ENCODE measurements at places on chromosomes 11 and 22.
A peak's percentile ranks its signal among the peaks of the same experiment; 100 is the strongest.

GRCh38 chr11:112735470-112735869 lies 225.8 kb upstream of the NCAM1 start:
- no peak for DNase-seq

GRCh38 chr11:94111660-94112059 lies 17.0 kb upstream of the PANX1 start:
- DNase-seq, result no peak

DNA sequence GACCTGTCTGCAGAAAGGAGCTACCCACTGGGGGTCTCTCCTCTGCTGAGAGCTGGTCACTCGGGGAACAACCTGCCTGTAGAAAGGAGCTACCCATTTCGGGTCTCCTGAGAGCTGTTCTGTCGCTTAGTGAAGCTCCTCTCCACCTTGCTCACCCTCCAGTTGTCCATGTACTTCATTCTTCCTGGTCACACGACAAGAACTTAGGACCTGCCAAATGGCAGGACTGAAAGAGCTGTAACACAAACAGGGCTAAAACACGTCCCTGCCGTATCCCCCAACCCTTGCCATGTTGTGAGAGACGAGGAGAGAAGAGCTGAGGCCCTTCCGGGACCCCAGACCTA lies 24.1 kb upstream of the RNASEH2C start:
- no peak for DNase-seq

DNA sequence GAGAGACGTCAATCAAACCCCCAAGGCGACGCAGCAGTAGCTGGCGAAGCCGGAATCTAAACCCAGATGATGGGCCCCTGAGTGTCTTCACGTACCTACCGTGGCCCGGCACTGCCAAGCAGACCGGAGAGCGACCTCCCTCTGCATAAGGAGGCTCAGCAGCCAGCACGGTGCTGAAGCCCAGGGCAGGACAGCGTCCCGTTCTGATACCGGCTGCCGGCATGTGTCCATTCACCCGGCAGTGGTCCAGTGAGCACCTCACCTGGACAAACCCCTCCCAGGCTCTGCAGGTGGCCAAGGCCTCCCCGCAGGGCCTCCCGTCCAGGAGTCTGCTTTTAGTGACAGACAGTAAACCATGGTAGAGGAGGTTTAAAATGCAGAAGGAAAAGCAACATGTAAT lies 142.0 kb downstream of the BRD1 start:
- DNase-seq, result no peak

DNA sequence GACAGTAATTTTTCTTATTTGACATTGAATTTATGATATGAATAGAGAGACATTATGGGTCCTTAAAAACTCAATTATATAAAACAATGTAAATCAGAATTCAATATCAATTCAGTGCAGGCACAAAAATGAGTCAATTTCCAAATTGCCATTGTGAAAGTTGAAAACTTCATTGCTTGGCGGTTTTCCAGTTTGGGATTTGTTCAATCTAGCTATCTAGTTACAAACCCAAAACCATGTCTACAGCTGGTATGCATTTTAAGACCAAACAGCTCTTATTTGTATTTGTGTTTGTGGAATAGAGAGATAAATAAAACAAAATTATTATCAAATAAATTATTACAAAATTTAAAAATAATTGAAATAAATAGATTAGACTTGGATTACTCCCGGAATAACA lies 1206.6 kb upstream of the RAG2 start:
- no peak for DNase-seq

- DNase-seq, result no peak
These were observed 427.9 kb upstream of the CCDC179 start for GRCh38 chr11:23288003-23288783.

DNA sequence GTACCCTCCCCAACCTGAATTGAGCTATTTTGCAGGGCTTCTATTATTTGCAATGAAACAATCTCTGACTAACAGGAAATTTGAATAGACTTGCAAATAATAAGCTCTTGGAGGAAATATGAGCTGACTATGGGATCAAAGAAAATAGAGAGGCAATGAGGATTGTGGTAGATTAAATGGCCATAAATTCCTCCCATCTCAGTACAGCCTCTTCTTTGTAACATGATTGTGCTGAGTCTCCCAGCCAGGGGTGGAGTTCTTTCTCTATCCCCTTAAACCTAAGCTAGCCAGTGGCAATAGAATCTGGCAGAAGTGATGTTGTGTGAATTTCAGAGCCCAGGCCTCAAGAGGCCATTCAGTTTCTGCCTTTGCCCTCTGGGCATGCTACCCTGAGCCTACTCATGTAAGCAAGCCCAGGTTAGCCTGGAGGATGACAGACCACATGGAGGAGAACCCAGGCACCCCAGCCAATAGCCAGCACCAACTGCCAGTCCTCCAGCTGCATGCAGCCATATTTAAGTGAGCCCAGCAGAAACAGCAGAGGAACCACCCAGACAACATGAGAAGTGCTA lies 86.8 kb upstream of the TP53I11 start:
- DNase-seq, result no peak

DNA sequence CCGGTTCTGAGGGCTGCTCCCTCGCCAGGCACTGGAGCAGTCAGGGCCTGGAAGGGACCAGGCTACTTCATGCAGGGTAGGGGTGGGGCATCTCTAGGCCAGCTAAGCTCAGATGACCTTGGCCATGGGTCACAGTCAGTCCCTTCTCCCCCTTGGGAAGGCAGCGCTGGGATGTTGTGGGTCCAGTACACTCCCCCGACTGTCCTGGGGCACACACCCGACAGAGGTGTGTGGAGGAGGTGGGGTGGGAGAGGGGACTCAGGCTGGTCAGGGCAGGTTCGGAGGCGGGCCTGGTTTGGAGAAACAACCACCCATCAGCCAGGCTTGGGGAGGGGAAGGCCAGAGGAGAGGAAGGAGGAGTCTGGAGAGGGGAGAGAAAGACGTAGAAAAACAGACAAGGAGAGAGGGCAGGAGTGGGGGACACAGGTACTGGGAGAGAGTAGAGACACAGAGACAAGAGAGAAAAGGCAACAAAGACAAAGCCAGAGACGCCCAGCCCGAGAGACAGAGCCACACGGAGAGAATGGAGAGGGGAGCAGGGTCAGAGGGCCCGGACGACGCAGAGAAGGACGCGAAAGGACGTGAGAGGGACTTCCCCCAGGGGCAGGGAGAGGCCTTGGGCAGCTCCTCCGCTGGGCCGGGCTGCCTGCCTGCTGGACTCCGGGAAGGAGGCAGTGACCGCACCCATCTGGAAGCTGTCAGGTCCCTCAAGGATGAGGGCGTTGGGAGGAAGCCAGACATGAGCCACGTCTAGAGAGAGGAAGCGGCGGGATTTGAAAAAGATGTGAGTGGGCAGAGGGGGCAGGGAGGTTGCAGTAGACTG lies 30.6 kb upstream of the TSKU start:
- no peak for DNase-seq

DNA sequence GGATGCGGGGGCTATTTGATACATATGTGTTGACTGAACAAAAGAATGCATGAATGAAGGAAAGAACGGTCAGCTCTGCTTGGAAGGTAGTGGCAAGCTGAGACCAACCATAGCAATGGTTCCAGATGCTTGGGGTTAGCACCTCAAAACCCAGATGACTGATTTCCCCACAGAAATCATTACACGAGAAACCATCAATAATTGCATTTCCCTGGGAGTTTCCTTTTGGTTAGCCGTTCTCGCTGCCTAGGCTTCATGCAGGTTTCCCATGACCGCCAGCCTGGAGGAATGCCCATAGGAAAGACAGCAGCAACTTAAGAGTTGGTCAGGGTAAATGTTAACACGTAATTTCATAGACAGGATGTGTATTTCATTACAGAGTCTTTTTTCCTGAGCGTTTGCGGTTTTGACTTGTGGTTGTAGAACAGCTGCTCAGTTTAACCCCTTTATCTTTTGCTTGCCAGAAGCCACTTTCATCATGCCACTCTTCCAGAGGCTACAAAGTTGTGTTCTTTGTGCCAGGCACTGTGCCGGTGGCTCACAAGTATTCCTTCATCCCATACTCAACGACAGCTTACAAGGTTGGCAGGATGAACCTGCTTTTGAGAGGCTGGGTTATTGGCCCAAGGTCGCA lies 2.8 kb downstream of the IL17RA start:
- DNase-seq, result peak; percentile 9

GRCh38 chr11:46972343-46972742 lies 35.8 kb downstream of the CSTPP1 start:
- DNase-seq, result no peak

DNA sequence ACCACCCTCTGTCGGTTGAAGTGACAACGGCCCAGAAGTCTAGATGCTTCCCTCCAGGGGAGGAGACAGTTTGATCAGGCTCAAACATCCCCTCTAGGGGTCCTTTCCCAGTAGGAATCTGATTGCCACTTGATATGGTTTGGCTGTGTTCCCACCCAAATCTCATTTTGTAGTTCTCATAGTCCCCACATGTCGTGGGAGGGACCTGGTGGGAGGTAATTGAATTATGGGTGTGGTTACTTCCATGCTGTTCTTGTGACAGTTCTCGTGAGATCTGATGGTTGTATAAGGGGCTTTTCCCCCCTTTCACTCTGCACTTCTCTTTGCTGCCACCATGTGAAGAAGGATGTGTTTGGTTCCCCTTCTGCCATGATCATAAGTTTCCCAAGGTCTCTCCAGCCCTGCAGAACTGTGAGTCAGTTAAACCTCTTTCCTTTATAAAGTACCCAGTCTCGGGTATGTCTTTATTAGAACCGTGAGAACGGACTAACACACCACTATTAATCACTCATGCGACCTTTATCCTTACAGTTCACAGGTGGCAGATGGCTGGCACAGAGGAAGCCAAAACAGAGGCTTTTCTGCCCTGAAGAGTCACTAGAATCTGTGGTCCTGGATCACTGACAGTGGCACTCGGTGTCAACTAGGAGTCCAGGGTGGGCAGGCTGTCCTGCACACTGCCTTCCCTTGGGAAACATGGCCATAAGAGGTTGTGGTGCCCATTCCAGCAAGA lies 21.6 kb downstream of the ASPHD2 start:
- no peak for DNase-seq

- DNase-seq, result no peak
These were observed 565 bp downstream of the NUCB2 start for GRCh38 chr11:17277024-17277584.

DNA sequence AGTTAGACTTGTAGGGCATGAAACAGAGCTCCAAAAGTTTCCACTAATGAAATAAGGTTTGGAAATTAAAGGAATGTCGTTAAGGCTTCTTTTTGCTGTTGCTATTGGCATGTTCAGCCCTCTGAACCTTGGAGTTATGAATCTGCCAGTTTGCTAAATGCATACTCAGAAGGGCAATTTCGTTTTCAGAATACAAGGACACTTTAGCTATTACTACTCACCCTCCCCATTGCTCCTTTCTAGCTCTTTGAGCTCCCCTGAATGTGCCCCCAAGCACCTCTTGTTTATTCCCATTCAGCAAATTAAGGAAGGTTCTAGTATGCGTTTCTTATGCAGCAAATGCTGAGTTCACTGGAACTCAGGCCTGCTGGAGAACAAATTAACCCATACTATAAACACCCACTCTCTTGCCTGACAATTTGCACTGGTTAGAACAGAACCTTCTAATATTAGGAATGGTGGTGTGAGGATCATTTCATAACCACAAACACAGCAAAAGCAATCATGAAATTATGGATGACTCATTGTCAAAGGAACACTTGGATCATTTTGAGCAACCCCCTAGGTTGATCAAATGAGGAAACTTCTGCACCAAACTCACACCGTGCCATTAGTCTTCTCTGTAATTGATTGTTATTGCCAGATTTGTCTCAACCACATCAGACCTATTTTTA lies 26.2 kb upstream of the LIN7C start:
- no peak for DNase-seq

DNA sequence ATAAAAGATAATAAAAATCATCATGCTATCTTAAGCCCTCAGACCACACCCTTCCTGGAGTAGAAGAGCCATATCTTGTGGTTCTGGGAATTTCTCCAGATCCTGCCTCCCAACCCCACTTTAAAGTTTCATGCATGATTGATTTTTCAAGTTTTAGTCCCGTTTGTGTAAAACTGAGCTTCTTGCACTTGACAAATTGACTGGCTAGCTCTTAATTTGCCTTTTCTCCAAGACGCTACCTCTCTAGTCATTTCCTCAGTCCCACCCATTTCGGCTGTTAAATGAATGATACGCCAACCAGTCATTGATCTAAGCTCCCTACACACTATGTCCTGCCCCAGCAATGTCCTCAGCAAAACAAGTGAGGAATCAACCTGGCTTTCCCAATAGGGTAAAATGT lies 71.8 kb upstream of the TEAD1 start:
- DNase-seq, result no peak

- DNase-seq, result no peak
These were observed 8.7 kb upstream of the CLPB start for GRCh38 chr11:72443016-72443415.

DNA sequence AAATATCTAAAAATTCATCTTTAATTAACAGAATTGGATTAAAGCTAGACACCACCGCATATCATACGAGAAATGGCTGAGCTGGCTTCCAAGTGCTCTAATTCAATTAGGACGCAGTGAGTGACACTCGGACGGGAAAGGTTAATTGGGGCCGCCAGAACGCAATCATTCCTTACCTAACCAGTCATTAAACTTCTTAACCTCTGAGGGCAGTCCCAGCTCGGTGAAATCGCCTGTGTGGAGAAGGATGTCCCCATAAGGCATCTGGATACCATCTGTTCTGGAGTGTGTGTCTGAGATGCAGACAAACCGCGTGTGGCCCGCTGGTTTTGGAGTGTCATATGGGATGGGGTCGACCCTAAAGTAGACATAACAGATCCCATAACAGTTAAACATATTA lies 50.3 kb downstream of the MPPED2 start:
- DNase-seq, result no peak

DNA sequence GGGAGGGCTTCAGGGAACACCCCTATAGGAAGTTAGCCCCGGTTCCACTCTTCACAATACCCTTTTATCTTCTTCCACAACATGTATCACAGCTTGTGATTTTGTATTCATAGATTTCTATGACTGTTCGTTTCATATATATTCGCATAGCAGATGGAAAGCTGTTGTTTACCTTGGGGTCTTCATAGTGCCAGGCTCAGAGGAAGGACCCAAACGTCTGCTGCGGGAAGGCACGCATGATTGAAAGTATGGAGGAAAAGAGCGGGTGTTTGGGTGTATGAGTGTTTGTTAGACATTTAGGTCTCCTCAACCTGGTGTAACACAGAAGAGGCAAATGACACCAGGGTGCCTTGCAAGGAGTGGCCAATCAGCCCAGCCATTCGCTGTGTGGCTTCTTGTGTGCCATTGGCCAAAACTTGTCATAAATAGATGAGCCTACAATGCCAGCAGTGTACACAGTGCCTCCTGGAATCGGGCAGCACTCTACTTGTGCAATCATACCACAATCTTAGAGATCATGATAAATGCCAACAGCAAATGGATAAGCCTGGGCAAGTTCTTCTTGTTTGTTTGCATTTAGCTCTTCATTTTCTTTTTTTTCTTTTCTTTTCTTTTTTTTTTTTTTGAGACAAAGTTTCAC lies 10.9 kb upstream of the ADA2 start:
- DNase-seq, result no peak

Data from RWPE2 (cell line).